ENCODE measurements at places on chromosomes 2 and 18.

DNA sequence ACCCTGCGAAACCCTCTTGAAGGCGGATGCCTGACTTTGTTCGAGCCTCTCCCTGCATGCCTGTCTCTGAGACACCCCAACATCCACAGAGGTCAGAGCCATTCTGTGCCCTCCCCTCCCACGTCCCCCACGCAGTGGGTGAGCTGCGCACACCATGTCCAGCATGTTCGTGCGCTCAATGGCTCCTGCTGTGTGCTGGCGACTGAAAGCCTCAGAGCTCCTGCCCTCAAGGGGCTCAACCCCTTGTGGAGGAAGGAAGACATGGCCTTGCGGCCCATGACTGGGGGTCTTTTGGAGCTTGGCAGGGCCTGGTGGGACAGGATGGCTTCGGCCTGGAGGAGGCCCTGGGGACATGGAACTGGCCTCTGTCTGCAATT is 45.7 kb downstream of the ANKMY1 start:
- no peak for DNase-seq

DNA sequence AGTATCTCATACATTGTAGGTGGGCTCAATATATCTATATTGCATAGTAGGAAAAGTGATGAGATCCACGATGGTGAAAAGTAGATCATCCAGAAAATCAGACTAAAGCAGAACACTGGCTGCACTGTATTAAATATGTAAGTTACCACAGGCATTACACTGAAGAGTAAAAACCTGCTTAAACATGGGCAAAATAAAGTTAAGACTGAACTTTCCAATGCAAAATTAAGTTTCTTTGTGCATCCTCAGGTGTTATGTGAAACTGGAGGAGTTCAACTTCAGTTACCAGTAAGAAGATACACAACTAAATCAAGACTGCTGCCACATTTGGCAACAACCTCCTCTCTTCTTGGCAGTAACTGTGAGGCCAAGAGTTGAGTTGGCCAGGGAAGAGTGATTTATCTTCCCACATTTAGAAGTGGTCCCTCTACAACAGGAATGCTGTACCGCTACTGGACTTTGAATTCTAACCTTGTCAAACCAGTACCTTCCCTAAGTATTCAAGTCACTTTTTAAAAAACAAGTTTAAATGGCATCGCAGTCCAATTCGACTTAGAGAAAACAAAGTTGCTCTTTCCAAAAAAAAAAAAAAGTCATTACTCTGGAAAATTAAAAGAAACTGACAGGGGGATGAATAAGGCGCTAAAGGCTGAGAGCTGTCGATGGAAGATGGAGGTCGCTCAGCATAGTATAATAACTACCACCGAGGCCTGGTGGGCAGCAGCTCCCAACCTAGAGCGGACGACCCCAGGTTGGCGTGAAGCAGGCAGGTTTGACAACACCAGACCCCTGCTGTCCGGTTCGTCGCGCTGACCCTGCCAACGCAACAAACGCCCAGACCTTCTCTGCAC is 1.1 kb downstream of the MAP4K3 start:
- DNase-seq, result no peak

- no peak for DNase-seq
Observed at GRCh38 chr2:119583291-119583690, 39.0 kb downstream of the CFAP221 start.

- no peak for DNase-seq
Observed at GRCh38 chr2:44751754-44752479, 189.6 kb upstream of the SIX3 start.

GRCh38 chr2:211132046-211132445 is 575.6 kb downstream of the CPS1 start:
- DNase-seq, result no peak

DNA sequence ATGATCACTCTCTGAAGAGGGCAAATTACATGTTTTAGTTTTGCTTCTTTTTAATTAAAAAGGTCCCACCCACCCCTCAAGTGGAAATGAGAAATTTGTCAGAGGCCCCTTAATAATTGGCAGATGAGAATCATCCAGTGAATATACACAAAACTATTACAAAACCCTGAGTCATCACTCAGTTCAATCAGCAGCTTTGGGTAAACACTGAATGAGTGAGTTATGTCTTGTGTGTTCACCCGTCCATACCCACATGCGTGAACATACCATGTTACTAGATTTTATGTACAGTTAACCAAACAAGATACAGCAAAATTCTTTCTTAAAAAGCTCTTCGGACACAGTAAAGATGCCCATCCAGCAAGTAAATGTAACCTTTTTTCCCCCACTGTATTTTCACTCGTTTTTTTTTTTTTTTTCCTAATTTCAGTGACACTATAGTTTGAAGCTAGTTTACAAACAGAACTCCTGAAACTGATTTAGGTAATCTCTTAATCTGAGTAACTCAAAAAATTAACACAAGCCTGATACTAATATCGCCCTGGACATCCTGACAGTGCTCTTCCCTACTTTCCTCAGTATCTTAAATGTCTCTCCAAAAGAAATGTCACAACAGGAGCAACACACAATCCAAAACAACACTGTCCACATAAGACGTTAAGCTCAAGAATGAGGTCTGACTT is 1.4 kb downstream of the PSME4 start:
- DNase-seq, result peak; percentile 59

GRCh38 chr2:82239176-82239575 is 1934.6 kb upstream of the LRRTM1 start:
- no peak for DNase-seq

GRCh38 chr18:31667185-31667584 is 17.2 kb downstream of the B4GALT6 start:
- peak; percentile 68 for DNase-seq

DNA sequence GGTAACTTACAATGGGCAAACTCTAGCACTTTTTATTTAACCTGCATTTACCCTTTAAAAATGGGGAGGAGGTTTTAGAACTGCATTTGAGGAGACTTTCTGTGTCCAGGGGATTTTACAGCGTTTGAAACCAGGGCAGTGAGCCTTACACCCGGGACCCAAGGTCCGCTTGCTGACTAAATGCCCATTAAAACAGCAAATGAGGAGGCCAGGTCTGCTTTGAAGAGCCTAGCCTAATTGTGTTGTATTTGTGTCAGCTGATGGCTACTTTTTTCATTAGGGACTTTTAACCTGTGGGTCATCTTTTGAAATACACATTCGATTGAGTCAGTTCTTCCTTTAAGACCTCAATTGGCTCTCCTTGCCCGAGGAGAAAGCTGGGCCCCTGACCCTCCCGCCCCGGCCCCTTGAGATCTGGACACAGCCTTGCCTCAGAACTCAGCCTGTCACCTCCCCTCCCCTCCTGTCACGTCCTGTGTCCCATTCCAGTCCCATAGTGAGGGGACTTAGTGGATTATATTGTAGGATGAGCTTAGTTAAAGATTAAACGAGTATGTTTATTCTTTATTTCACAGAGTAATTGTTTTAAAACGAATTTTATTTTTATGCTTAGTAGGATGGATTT is 69.0 kb downstream of the KLHL29 start:
- no peak for DNase-seq

DNA sequence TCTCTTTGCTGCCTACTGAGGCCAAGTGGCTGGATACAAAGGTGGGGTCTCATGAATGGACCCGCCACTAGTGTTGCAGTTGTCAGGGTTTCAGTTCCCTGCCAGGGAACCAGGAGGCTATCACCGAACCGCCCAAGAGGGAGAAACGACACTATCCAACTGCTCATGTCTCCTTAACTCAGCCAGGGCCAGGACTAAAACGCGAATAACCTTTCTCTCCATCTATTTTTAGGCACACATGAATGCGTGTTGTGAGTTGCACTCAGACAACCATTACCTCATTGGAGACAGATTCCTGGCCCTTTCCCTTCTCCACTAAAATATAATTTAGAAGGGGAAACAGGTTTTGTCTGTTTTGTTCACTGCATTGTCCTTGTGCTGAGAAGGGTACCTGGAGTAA is 559.5 kb downstream of the SOCS6 start:
- DNase-seq, result no peak

DNA sequence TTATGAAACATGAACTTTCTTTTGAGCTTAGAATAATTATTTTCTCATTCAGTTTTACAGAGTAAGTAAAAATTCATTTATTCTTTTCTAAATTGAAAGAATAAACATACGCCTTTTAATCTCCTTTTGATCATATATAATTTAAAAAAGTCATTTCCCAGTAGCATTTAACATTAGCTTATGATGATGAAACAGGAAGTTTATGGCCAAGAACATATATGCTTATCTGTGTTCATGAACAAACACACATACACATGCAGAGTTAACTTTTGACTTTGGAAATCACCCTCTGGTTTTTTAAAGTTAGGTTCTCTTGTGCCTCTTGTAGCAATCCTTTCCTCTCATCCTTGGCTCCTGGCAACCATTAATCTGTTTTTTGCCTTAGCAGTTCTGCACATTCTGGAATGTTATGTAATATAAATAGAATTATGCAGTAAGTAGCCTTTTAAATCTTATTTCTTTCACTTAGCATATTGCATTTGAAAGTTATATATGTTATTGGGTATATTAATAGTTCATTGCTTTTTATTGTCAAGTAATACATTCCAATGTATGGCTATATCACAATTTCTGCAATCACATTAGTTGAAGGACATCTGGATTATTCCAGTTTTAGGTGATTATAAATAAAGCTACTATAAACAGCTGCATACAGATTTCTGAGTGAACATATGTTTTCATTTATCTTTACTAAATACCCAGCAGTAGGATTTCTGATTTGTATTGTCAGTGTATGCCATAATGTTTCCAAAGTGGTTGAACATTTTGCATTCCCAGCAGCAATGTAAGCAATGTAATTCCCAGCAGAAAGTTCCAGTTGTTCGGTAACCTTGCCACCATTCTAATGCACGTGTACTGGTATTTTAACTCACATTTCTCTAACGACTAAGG is 210.3 kb downstream of the ZRANB3 start:
- no peak for DNase-seq

GRCh38 chr2:105834931-105835330 is 90.2 kb downstream of the NCK2 start:
- no peak for DNase-seq

- DNase-seq, result peak; percentile 28
Observed at GRCh38 chr2:43169099-43169945, 57.1 kb downstream of the ZFP36L2 start.

- DNase-seq, result no peak
Observed at GRCh38 chr18:74457043-74457724, at the start of gene DIPK1C. TSS of gene DIPK1C (minus strand) at chr18:74457308. CDS start at chr18:74457259, 49 bp downstream.

- DNase-seq, result no peak
Observed at GRCh38 chr2:202040079-202040844, 6.6 kb downstream of the FZD7 start.

GRCh38 chr18:47710451-47710850 is 220.0 kb downstream of the SMAD2 start:
- no peak for DNase-seq

DNA sequence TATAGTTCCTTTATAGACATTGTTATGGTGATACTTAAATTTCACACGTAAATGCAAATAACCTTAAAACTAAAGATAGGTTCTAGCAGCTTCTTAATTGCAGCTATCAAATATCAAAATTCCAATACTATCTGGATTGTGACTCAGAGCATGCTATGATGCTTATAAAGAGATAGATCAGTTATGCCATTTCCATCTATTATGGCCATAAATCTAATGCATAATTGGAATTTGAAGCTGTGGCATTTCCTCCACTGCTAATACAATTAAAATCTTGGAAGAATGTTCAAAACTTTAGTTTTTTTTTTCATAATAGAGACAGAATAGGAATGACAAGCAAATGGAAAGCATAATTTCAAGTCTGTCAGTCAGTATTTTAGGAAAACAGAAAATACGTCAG is 220.8 kb upstream of the GALNT5 start:
- no peak for DNase-seq

GRCh38 chr2:169980001-169980400 is 152.7 kb downstream of the UBR3 start:
- no peak for DNase-seq

GRCh38 chr2:36450466-36451196 is 95.1 kb downstream of the CRIM1 start:
- DNase-seq, result no peak

GRCh38 chr2:189086710-189087109 is 92.9 kb downstream of the COL5A2 start:
- DNase-seq, result no peak

DNA sequence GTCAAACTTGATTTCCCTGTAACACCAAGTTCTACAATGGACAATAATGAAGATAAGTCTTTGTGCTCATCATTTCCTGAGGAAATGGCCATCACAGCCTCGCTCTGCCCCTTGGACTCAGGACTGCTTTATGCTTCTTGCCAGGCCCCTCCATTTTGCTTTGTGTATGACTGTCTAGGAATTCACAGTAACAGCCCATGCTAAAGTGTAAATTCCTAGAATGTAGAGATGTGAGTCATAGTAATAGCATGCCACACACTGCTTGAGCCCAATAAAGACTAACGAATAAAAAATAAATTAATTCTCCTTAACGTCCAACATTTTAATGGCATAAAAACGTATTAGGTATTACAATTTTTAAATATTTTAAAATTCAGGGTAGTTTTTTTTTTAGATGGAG is 226.5 kb downstream of the PID1 start:
- no peak for DNase-seq

- no peak for DNase-seq
Observed at GRCh38 chr2:42829671-42830440, 37.5 kb upstream of the HAAO start.

GRCh38 chr18:55206927-55207326 is 247.7 kb upstream of the CCDC68 start:
- no peak for DNase-seq

DNA sequence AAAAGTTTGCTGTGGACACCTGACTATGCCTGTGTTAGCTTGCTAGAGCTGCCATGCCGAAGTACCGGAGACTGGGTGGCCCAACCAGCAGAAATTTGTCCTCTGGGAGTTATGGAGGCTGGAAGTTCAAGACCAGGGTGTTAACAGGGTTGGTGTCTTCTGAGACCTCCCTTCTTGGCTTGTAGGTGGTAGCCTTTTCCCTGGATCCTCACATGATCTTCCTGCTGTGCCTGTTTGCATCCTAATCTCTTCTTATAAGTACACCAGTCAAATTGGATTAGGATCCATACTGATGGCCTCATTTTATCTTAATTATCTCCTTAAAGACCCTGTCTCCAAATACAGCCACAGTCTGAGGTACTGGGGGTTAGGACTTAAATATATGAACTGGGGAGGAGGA is 845 bp downstream of the TMEM177 start:
- DNase-seq, result no peak

GRCh38 chr18:30522288-30522929 is 520.1 kb downstream of the DSC3 start:
- DNase-seq, result no peak

DNA sequence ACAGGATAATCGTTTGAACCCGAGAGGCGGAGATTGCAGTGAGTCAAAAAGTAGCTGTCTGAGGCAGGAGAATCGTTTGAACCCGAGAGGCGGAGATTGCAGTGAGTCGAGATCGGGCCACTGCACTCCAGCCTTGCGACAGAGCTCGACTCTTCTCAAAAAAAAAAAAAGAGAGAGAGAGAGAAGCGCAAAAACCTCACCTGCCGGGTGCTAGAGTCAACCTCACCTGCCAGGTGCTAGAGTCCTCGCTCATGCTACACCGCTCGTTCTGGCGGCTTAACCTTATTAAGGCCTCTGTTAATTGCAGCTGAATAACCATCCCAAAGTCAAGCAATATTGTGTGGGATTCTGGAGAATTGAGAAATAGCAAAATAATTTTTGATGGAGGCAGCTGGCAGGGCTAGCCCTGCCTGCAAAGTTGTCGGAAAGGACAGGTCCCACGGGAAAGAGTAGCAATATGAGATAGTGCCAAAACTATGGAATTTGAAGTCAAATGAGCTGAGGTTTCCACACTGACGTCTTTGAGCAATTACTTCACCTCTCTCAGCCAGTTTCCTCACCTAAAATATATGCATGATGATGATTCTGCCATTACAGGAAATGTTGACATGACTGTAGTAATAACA is 644 bp upstream of the DYM start:
- DNase-seq, result no peak

Measured in COLO829 (cell line).